Activated CD4-positive, alpha-beta T cell treated with anti-CD3 and anti-CD28 coated beads, Interleukin-2, amount 10 ng/mL, durations not matched to agents 7 days and 5 days (primary cell): ENCODE measurements at places on chromosomes 2 and 18. TPM values are rescaled to one million over a fixed set of nuclear protein-coding genes. Genes with fewer than 3 reads are reported as not detected.

TRIP12 gene
- 232 TPM for total RNA-seq

BBS5 gene
- 1.4 TPM for total RNA-seq

REG1B gene
- not detected for total RNA-seq

RTN4 gene
- 79.9 TPM for total RNA-seq

KCNG3 gene
- total RNA-seq: 0.04 TPM

BMP10 gene
- not detected for total RNA-seq

KCNE4 gene
- total RNA-seq: not detected

CNNM4 gene
- total RNA-seq: 8.3 TPM

TTN gene
- 12.3 TPM for total RNA-seq

LYPD6 gene
- not detected for total RNA-seq

EPB41L3 gene
- total RNA-seq: 14.0 TPM

TMEM18 gene
- total RNA-seq: 31.7 TPM

YPEL5 gene
- 32.3 TPM for total RNA-seq

NEU2 gene
- not detected for total RNA-seq

FSHR gene
- not detected for total RNA-seq

SNRPD1 gene
- total RNA-seq: 69.7 TPM

KIF1A gene
- total RNA-seq: 0.37 TPM

IL1F10 gene
- total RNA-seq: not detected

LDLRAD4 gene
- 28.6 TPM for total RNA-seq

MARCHF4 gene
- total RNA-seq: not detected

PAX8 gene
- total RNA-seq: 0.74 TPM
